H54 (cell line): ENCODE measurements at places on chromosomes 1 and 21.

- peak; percentile 46 for DNase-seq
These were observed 47.5 kb downstream of the HSF2BP start for GRCh38 chr21:43611598-43612369.

DNA sequence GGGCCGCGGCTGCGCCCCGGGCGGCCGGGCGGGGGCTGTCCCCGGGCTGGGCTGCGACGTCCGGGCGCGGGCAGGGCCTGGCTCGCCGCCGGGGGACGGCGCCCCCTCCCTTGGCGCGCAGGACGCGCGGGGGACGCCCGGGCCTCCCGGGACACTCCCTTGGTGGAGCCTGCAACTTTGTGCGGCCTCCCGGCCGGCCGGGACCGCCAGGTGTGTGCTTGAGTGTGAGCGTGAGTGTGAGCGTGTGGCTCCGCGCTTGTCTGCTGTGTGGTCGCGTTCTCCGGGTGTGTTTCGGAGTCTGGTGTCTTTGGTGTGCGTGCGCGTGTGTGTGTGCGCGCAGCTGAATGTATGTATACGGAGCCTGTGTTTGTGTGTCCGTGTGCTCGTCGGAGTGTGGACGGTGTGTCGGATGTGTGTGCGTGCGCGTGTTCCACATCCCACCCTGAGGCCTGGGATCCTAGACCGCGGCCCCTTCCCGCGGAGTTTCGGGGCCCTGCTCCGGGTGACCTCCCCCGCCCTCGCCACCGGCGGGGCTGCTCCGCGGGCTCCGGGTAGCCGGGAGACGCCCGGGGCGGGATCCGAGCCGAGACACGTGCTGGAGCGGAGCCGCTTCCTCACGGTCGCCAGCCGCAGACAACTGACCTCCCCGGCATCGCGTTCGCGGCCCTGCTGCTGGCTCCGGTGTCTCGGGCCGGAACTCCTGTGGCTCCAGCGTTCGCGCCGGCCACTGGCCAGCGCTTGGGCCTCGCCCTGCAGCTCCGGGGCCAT lies 1.7 kb downstream of the PTPRU start:
- no peak for DNase-seq

DNA sequence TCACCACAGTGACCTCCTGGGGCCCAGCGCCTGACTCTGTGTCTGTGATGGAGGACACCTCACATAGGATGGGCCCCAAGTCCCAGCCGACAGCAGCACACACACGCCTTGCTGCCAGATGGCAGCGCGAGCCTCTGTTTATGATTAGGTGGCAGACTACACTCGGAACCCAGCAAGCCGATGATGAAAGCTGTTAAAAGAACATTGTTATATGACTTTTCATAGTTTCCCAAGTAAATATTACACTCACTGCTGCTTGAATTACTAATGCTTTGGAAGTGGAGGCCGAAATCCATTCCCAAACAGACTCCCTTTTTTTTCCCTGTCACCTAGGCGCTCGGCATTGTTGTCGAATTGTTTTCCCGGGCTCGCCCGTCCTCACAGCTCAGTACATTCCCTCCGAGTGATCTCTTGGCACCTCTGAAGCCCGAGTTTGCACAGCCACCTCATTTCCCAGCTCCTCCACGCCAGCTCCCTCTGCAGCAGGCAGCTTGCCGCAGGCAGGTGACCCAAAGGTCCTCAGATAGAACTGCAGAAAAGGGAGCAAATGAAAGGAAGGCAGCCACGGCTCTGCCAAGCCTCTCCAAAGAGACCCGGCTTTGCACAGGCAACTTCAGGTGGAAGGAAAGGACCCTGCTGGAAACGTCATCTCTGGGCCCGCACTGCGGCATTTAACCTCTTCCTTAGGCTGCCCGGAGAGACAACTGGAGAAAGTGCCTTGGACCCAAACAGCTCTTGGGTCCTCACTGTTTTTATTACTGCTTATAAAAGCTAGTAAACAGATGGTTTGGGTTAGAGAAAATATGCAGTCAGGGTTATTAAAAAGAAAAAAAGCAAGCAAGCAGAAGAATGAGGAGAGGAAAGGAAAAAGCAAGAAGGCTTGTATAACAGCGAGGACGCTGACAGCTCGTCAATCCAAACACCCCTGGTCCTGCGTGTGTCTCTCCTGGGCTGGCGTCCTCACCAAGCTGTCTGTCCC lies 72.2 kb upstream of the SLC25A33 start:
- no peak for DNase-seq

DNA sequence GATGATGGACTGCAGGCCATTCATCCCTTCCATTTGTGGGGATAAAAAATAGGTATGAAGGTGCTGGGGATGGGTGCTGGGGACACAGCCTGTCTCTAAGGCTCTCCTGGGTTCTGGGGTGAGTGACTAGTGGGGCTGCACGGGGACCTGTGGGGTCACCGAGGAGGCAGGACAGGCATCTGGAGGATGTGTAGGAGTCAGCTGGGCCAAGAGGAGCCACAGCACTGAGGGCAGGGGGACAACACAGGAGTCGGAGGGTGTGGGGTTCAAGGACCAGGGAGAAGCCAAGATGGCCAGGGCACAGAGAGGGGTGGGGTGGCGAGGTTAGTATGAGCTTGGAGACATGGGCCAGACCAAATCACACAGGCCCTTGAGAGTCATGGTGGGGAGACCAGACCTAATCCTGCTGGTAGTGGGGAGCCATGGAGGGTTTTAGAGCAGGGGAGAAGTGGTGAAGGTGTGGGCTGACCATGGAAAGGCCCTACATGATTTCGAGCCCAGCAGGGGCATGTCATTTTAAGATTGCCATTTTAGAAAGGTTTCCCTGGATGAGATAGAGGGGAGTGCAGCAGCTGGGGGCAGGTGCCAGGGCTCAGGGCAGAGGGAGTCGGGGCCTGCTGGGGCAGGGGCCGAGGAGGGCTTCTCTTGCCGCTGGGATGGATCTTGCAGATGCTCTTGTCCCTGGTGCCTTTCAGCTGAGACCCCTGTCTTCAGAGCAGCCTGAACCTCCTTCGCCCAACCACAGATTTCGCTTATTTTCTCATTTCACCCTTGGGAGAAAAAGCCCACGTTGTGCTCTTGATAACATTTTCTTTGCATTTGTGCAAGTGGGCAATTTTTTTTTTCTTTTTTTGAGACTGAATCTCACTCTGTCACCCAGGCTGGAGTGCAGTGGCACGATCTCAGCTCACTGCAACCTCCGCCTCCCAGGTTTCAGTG lies 22.7 kb downstream of the SERINC2 start:
- no peak for DNase-seq

- peak; percentile 69 for DNase-seq
These were observed 178.0 kb downstream of the CAMTA1 start for GRCh38 chr1:6962996-6963911.
